Activated CD4-positive, alpha-beta T cell treated with anti-CD3 and anti-CD28 coated beads, Interleukin-2, amount 10 ng/mL, durations not matched to agents 24 days and 14 days (primary cell): ENCODE measurements at places on chromosomes 6 and 20. TPM values are rescaled to one million over a fixed set of nuclear protein-coding genes. Genes with fewer than 3 reads are reported as not detected.

GRCh38 chr6:158039178-158039557, 57.5 kb downstream of the SYNJ2 start:
- DNase-seq = no peak

GRCh38 chr20:62308102-62308822, 5.5 kb downstream of the ADRM1 start:
- no peak for DNase-seq

GRCh38 chr20:39049684-39050554, 87.8 kb downstream of the DHX35 start:
- DNase-seq = peak; percentile 96

GRCh38 chr20:63253438-63254231, 628 bp downstream of the NKAIN4 start:
- no peak for DNase-seq

DNA sequence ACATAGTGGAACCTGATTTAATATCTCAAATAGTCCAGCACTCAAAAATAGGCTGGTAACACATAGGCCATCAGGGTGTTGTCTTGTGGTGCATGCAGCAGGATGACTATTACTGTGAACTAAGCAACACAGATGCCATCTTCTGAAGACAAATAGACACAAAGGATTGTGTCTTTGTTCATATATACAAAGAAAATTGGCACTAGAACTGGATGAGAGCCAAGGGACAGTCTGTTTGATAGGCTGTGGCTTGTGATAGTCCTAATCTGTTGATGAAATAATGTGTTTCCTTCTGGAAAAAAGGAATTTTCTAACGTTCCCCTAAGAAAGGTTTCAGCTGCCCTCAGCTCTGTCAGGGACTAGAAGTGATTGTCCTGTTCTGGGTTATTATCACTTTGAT, 129.8 kb downstream of the TPBG start:
- DNase-seq = no peak

GRCh38 chr6:110158479-110158878, 21.0 kb downstream of the WASF1 start:
- no peak for DNase-seq

GRCh38 chr6:5763871-5764270, 242.9 kb downstream of the NRN1 start:
- no peak for DNase-seq

GRCh38 chr6:148830614-148831013, 83.8 kb downstream of the UST start:
- DNase-seq = no peak

DNA sequence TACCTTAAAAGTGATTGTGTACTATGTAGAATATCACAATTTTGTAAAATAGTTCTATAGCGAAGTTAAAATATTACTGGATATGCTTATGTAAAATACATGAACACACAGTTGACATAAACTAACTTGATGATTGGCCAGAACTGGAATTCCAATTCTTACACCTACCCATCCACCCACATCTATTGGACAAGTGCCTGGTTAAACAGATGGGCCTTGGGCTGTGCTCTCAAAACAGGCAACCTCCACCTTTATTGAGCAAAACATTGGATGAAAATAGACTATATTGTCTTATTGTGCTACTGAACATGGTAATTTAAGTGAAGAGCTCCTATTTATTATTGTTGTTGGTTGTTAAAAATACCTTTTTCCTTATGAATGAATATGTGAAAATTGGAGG, 154.0 kb upstream of the FLRT3 start:
- no peak for DNase-seq

Gene ISM1
- 5.3 and 5.4 TPM in 2 replicates for total RNA-seq

Gene ENPP4
- 5.3 and 6.0 TPM in 2 replicates for total RNA-seq

Gene OSER1
- total RNA-seq = 22.7 and 23.6 TPM in 2 replicates

Gene HLA-DQB1
- total RNA-seq = 1.5 and 1.6 TPM in 2 replicates

Gene F13A1
- not detected in 2 replicates for total RNA-seq

Gene OXT
- 0.73 TPM in 1 of 2 replicates, not detected in the other for total RNA-seq
